ENCODE measurements at places on chromosomes 1 and 21.
A peak's percentile ranks its signal among the peaks of the same experiment; 100 is the strongest.

- DNase-seq, result no peak
These were observed 29.2 kb downstream of the NEGR1 start for GRCh38 chr1:72253132-72253531.

GRCh38 chr1:65762081-65762862, 30.4 kb upstream of the PDE4B start:
- DNase-seq, result peak; percentile 21

- no peak for DNase-seq
These were observed 67.5 kb upstream of the CD34 start for GRCh38 chr1:207978441-207978840.

DNA sequence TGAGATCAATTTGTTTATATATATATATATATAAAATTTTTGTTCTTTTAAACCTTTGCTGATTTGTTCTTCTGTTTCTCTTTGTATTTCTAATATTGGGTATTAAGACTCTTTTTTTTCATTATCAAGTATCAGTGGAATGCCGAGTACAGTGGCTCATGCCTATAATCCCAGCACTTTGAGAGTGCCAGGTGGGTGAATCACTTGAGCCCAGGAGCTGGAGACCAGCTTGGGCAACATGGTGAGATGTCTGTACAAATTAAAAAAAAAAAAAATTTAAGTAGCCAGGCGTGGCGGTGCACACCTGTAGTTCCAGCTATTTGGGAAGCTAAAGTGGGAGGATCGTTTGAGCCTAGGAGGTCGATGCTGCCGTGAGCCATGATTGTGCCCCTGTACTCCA, 67.1 kb downstream of the MAST2 start:
- no peak for DNase-seq

GRCh38 chr1:20551945-20552727, at the start of gene FAM43B:
TSS of gene FAM43B (plus strand) at chr1:20552573. CDS start at chr1:20552974, 401 bp downstream.
- peak; percentile 79 for DNase-seq

- DNase-seq, result no peak
These were observed 378.7 kb downstream of the LMO4 start for GRCh38 chr1:87707411-87707810.

DNA sequence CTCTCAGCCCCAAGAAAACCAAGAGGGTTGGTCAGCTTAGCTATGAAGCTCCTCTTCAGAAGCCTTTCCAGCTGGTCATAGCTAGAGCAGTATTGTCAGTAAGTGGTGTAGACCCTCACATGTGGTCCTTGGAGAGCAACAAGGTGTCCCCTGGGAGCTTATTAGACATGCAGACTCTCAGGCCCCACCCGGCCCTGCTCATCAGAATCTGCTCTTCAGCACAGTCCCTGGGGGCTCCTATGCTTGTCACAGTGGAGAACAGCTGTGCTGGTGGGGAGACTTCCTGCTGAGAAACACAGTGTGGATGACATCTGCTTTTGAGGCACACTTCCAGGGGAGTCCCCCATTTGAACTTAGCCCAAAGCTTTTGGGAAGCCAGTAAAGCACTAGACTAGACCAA, 21.9 kb upstream of the NEK2 start:
- DNase-seq, result no peak

- no peak for DNase-seq
These were observed 121.4 kb upstream of the OLFM3 start for GRCh38 chr1:102118150-102118549.

GRCh38 chr1:59107516-59107915, 189.4 kb upstream of the FGGY start:
- DNase-seq, result peak; percentile 27

DNA sequence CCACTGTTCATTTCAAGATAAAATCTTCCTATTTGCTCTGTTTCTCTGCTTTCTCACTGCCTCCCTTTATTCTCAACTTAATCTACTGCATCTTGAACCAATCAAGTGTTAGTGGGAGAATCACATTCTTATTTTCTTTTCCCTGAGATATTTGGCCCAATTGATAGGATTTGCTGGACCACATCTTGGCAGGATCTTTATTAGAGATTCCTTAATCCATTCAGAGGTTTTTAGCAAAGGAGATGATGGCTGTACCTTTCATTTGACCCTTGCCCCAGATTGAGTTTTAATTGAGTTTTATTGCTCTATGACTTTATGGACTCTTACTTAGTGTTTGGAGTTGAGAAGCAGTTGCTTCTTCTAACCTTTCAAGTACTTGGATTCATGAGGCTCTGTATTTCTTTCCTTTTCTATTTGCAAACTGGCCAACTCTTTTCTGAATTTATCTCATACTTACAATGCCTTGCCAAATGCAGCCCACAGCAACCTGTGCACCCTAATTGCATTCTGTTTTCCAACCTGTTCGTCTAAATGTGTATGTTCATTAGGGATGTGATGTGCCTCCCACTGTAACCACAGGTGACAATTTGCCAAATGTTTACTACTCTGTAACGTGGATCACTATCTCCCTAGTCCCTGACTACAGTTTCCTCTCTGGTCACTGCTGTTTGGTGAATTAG, 274.8 kb upstream of the KAZN start:
- DNase-seq, result no peak

DNA sequence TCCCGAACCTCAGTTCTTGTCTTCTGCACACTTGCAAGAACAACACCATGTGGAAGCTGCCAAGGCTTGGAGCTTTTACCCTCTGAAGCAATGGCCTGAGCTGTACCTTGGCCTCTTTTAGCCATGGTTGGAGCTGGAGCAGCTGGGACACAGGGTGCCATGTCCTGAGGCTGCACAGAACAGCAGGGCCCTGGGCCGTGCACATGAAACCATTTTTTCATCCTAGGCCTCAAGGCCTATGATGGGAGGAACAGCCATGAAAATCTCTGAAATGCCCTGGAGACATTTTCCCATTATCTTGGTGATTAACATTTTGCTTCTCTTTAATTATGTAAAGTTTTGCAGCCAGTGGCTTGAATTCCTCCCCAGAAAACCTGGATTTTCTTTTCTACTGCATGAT, 817.8 kb upstream of the CXADR start:
- no peak for DNase-seq

GRCh38 chr1:232476538-232476950, 153.4 kb downstream of the SIPA1L2 start:
- DNase-seq, result no peak

GRCh38 chr1:157490467-157491165, 61.7 kb downstream of the FCRL5 start:
- DNase-seq, result peak; percentile 63

GRCh38 chr1:205693421-205693991, 13.2 kb upstream of the SLC45A3 start:
- DNase-seq, result no peak

DNA sequence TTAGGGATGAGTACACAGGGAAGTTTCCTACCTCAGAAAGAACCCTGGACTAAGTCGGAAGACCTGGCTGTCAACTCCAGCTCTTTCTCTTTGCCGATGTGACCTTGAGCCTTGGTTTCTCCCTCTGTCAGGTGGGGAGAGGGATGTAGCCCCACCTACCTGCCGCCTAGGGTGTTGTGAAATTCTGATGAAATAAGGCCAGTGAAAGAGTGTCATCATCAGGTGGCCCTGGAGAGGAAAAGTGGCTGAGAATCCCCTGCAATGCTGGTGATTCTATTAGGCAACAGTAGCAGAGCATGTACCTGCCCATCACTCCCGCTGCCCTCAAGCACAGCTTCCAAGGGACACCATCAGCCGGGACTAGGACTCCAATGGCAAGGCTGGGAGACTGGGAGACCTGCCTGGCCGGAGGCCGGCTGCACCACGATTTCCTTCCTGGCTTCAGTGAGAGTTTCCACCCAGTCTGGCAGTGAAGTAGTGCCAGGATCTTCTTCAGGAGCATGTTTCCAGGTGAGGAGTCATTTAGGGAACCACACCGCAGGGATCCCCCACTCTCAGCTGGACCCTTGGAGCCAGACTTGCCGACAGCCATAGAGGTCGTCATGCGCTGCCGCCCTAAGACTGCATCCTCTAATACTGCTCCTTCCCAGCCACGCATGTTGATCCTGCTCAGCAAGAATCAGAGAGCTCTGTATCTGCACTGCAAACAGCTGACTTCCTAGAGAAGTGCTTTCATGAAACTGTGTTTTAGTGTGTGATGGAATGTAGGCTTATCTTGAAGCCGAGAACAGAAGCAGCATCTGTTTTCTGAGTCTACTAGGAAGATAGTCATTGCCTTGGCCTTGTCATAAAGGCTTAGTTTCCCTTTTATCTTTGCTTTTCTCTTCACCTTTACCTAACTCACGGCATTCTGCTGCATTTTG, 88.0 kb upstream of the F3 start:
- DNase-seq, result no peak

- no peak for DNase-seq
These were observed 96.6 kb upstream of the ETV3 start for GRCh38 chr1:157234705-157235273.

DNA sequence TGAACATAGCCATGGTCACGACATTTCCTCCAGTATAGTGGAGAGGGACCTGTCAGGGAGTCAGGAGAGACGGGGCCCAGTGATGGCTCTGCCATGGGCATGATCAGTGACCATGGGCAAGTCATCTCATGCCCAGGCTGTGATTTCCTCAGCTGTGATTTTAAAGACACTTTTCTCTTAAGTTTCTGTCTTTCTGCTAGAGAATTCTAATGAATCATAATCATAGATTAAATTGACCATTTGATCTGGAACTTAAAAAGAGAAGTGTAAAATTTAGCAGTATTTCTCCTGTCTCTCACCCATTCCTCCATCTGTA, 112.7 kb downstream of the USP25 start:
- no peak for DNase-seq

DNA sequence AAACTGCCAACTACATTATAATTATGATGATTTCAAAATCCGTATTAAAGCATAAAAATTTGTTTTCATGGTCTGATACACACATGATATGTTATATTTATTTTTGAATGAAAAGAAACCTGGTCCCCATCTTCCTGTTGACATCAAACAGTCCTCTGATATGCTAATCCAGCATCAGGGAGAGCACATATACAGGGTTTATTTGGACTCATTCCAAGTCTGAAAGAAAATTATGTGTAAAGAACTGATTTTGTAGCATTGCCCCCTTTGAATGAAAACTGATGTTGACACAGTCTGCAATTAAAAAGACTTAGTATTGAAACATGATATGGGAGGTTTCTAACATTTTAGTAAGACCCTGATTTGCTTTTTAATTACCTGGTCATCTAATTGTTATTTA, 119.4 kb downstream of the NEK7 start:
- DNase-seq, result no peak

- no peak for DNase-seq
These were observed 2.1 kb upstream of the TFF3 start for GRCh38 chr21:42317341-42317741.

GRCh38 chr1:220300442-220301121, 28.3 kb upstream of the RAB3GAP2 start:
- peak; percentile 91 for DNase-seq

DNA sequence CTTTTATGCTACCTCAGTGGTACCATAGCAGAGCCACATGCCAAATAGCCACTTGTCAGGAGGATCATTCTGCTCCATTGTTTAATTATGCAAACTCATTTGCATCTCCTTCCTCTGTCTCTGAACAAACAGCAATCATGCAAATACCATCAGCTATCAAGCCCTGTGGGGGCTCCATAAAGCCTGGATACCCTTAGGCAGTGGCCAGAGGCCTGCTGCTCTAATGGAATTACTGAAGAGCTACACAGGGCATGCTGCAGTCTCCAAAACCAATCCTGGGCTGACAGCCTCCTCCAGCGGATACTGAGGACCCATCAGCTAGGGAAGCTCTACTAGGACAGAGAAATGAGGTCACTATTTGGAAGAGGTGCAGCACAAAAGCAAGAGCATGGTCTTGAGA, 376.3 kb downstream of the KCNH1 start:
- DNase-seq, result no peak

DNA sequence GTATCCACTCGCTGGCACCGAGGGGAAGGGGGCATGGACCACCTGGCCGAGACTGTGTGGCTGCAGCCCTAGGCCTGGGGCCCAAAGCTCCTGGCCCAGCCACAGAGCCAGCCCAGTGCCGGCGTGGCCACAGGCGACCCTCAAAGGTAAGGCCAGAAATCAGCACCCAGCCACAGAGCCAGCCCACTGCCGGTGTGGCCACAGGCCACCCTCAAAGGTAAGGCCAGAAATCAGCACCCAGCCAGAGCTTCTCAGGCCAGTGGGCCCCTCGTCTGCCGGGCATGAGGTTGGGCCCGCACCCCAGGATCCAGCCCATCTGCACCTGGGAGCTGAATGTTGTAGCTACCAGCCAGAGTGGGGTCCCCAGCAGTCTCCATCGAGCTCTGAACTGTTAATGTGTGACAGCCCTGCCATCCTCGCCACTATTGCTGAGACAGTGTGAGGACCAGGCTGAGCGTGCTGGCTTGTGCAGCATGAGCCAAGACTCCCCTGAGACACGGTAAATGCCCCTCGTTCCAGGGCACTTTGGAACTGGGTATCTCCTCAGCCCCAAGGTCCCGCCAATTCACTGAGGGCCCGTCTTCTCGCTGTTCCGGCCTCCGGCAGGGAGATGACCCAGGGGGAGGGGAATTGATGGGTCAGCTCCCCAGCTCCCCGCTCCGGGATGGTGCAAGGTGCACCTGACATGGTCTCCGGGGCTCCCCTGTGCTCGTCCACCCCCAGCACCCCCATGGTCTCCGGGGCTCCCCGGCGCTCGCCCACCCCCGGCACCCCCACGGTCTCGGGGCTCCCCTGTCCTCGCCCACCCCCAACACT, 4.7 kb upstream of the FTCD start:
- no peak for DNase-seq

DNA sequence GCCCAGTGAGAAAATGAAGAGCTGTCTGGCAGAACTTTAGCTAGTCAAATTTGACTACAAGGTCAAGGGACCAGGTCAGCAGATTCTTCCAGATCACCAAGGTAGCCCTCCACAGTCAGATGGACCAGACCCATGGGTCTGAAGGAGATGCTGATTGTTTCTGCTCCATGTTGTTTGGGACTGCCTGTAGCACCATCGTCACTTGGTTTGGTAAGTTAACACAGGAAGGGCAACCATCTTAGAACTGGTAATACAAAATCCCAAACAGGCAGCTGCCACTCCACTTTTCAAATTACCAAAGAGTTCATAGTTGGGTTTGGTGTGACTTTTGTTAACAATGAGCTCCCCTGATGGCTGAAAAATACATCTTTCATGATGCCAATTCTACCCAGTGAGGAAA, 9.0 kb downstream of the ITPKB start:
- no peak for DNase-seq

DNA sequence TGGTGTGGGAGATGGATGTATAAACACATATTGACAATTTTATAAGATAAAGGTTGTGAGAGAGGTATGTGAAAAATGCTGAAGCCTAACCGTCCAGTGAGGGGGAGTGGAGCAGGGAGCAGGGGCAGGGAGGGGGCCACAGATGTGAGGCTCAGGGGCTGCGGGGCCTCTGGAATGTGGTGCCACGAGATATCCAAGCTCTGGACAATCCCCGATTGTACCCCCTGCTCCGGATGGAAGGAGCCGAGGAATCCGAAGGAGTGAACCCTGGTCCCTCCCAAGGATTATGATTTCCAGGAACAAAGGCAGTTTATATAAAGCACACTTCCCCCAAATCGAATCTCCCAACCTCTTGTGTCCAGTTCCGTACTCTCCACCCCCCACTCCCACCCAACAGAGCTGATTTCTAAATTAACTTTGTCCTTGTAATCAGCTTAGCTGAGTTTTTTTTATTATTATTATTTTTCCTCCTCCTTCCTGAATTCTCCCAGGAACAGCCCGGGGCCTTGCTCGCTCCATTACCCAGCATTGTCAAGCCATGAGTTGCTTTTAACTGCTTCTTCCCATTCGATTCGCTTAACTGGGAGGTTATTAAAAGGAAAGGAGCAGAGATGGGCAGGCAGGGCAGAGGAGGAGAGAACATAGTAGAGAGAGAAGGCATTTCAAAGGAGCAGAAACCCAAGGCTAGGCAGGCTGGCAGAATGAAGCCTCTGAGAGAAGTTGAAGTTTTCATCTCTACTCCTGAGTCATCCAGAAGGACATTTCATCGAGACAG, 9.4 kb downstream of the KIRREL1 start:
- DNase-seq, result peak; percentile 41

GRCh38 chr1:112520166-112520565, 11.4 kb downstream of the WNT2B start:
- DNase-seq, result no peak
